B cell (primary cell): ENCODE measurements at places on chromosomes 11 and 22.
A peak's percentile ranks its signal among the peaks of the same experiment; 100 is the strongest.

- DNase-seq = no peak
- no peaks in the 10 kb centered on the region for H3K27me3 ChIP-seq
- no peak overlapping the region for H3K4me3 ChIP-seq
These were observed 87.1 kb upstream of the CSNK2A3 start for GRCh38 chr11:11440144-11440543.

GRCh38 chr11:2889362-2890273 lies 4.0 kb upstream of the CDKN1C start:
- H3K36me3 ChIP-seq = no peaks in the 10 kb centered on the region
- H3K27ac ChIP-seq = no peak overlapping the region
- DNase-seq = no peak
- peaks cover 4% of the 10 kb centered on the region for H3K27me3 ChIP-seq
- peaks cover 32% of the 10 kb centered on the region for H3K4me1 ChIP-seq

- no peak overlapping the region for H3K27ac ChIP-seq
- H3K36me3 ChIP-seq = no peaks in the 10 kb centered on the region
- H3K4me1 ChIP-seq = no peaks in the 10 kb centered on the region
- no peak for DNase-seq
- no peaks in the 10 kb centered on the region for H3K27me3 ChIP-seq
- H3K4me3 ChIP-seq = no peak overlapping the region
These were observed 15.6 kb upstream of the ARHGAP42 start for GRCh38 chr11:100671471-100671870.

GRCh38 chr22:19603767-19604166 lies 79.6 kb upstream of the CLDN5 start:
- no peaks in the 10 kb centered on the region for H3K27me3 ChIP-seq
- DNase-seq = no peak
- no peak overlapping the region for H3K27ac ChIP-seq
- no peaks in the 10 kb centered on the region for H3K4me1 ChIP-seq
- H3K4me3 ChIP-seq = no peak overlapping the region

DNA sequence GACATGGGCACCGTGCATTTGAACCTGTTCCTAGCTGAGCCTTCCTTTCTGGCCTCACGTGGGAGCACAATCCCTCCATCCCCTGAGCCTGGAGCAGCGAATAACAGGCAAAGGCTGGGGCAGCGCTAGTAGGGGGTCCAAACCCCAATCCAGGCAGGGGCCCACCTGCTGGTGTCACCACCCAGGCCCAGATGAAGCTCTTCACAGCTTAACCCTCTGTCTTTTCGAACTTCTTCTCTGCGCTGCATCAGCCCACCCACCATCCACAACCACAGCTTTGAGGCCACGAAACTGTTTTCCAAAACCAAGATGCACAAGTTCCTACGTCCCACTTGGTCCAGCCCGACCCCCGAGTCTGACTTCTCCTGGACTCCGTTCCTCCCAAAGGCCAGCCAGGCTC lies 11.5 kb downstream of the KCNC1 start:
- H3K4me1 ChIP-seq = no peaks in the 10 kb centered on the region
- no peak overlapping the region for H3K4me3 ChIP-seq
- H3K36me3 ChIP-seq = no peaks in the 10 kb centered on the region

- DNase-seq = no peak
- H3K27me3 ChIP-seq = peaks cover 10% of the 10 kb centered on the region
- H3K27ac ChIP-seq = no peak overlapping the region
- H3K4me3 ChIP-seq = no peak overlapping the region
- no peaks in the 10 kb centered on the region for H3K36me3 ChIP-seq
These were observed 46.1 kb upstream of the PRDM11 start for GRCh38 chr11:45100339-45100738.

DNA sequence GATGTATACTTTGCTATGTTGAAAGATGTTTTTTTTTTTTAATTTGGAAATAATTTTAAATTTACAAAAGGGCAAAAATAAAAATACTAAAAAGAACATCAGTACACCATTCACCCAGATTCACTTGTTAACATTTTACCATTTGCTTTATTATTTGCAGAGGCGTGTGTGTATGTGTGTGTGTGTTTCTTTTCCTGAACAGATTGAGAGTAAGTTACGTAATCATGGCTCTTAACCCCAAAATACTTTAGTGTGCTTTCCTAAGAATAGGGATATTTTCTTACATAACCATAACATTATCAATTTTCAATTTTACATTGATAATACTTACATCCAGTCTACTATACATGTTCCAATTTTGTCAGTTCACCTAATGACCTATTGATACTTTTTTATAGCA lies 91.5 kb upstream of the HORMAD2 start:
- DNase-seq = no peak
- H3K36me3 ChIP-seq = peaks cover 45% of the 10 kb centered on the region
- no peaks in the 10 kb centered on the region for H3K27me3 ChIP-seq
- no peaks in the 10 kb centered on the region for H3K4me1 ChIP-seq

DNA sequence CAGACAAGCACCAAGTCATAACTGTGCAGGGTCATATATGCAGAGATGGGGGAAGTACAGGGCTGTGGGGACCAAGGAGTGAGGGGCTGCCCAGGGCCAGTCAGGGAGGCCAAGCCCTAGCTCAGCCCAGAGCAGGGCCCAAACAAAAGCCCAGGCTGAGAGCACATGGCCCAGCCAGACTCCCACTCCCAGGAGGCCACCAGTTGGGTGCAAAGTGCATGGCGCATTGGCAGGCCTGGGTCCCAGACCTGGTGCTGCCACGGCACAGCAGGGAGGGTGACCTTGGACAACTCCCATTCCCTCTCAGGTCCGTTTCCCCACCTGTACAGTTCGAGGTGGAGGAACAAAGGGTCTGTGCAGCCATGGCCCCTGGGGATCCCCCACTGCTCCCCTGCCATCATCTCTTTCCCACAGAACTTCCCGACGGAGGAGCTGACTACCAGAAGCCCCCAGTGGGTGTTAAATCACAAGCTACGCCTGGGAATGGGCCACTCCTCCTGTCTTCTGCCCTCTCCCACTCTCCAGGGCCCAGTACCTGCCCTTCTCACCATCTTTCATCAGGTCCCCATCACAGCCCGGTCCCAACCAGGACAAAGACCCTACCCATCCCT lies 608 bp downstream of the NIPSNAP1 start:
- H3K27me3 ChIP-seq = no peaks in the 10 kb centered on the region
- H3K4me1 ChIP-seq = peaks cover 10% of the 10 kb centered on the region
- no peak overlapping the region for H3K27ac ChIP-seq
- H3K36me3 ChIP-seq = no peaks in the 10 kb centered on the region
- DNase-seq = peak; percentile 26

DNA sequence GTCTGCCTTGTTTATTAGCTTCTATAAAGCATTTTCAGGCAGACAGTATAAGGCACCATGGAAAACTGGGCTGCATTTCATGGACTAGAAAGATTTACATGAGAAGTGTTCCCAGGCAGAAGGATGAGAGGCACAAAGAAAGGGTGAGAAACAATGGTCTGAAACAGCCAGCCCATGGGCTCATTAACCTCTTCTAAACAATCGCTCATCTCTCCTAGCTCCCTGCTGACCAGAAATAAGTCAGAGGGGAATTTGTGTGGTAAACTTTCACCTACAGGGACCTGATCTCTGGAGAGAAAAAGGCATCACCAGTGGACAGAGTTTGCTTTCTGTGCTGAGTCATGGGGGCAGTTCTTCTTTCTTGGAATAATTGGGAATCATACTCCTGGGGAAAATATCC lies 51.8 kb upstream of the KIRREL3 start:
- H3K36me3 ChIP-seq = no peaks in the 10 kb centered on the region
- H3K4me3 ChIP-seq = no peak overlapping the region
- no peaks in the 10 kb centered on the region for H3K4me1 ChIP-seq
- DNase-seq = no peak
- no peak overlapping the region for H3K27ac ChIP-seq

- H3K27me3 ChIP-seq = no peaks in the 10 kb centered on the region
- no peak overlapping the region for H3K27ac ChIP-seq
- no peaks in the 10 kb centered on the region for H3K36me3 ChIP-seq
- peaks cover 9% of the 10 kb centered on the region for H3K4me1 ChIP-seq
- no peak for DNase-seq
These were observed 17.9 kb downstream of the CD5 start for GRCh38 chr11:61120099-61120705.

GRCh38 chr11:65274735-65275682 lies 13.2 kb downstream of the POLA2 start:
- H3K27ac ChIP-seq = no peak overlapping the region
- DNase-seq = peak; percentile 57
- no peak overlapping the region for H3K4me3 ChIP-seq
- no peaks in the 10 kb centered on the region for H3K4me1 ChIP-seq
- no peaks in the 10 kb centered on the region for H3K27me3 ChIP-seq

- H3K4me1 ChIP-seq = peaks cover 21% of the 10 kb centered on the region
- no peak overlapping the region for H3K4me3 ChIP-seq
- no peaks in the 10 kb centered on the region for H3K36me3 ChIP-seq
- no peak for DNase-seq
- no peak overlapping the region for H3K27ac ChIP-seq
These were observed 57.2 kb downstream of the WNT11 start for GRCh38 chr11:76148941-76149613.
